ENCODE measurements at places on chromosomes 6 and 20.
A peak's percentile ranks its signal among the peaks of the same experiment; 100 is the strongest.

DNA sequence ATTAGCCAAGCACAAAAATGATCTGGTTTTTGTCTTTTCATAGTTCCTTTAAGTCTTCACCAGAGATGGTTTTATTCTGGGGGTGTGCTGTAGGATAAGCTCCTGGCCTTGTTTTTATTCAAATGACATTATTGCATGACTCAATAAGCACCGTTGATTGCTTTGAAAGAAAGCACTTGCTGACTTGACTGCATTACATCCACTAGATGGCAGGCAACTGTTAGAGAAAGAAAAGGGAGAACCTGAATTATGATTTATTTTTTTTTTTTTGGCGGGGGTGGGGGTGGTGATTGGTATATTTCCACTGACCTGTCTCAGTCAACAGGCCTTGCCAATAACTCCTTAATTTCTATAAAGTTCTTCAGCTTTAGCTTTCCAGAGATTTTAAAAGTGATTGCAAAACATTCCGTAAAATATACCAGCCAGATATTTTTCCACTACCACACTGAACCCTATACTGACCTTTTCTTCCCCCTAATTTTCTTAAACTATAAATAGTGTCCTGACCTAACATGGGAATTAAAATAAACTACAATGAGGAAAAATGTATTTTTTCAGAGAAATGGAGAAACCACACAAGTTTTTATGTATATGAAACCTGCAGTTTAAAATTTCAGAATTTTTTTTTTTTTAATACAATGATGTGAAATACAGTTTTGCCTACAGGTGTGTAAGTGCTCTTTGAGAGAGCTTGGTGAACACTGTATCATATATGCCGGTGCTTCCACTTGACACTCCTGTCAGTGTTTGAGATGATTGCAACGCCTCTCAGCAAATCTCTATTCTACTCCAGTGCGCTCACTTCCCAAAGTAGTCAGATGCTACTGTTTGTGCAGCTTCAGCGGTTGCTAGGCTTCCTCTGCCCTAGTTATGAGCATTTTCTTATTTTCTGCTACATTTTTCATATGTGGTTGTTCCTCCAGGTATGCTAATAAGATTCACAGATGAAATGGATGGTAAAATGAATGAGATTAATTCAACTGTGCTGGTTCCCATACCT, 274.3 kb downstream of the CD109 start:
- DNase-seq = peak; percentile 64

- no peak for DNase-seq
Observed at GRCh38 chr6:23826572-23826971, 299.4 kb upstream of the NRSN1 start.

DNA sequence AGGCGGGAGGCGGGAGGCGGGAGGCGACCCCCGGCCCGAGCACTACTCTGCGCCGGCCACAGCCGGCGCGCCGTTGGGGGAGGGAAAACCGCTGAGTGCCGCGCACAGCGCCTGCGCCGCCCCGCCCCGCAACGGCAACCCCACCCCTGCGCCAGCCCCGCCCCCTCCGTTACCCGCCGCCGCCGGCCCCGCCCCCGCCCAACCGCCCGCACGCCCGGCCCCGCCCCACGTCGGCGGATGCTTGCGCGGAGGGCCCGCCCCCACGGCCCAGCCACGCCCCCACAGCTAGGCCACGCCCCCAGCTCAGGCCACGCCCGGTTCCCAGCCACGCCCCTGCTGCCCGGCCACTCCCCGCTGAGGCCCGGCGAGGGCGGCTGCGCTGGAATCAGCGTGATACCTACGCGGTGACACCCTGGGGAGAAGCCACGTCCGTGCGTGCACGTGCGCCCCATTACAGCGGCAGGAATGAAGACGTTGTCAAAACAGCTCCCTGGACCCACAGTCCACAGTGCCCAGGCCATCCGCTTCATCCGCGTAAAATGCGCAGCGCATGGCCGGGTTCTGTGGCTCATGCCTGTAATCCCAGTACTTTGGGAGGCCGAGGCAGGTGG, at the start of gene TCFL5:
Gene TCFL5 (minus strand): TSS at position 97 of the 611 bp plus-strand sequence. CDS start 152 bp downstream, outside the sequence.
- DNase-seq = peak; percentile 88

DNA sequence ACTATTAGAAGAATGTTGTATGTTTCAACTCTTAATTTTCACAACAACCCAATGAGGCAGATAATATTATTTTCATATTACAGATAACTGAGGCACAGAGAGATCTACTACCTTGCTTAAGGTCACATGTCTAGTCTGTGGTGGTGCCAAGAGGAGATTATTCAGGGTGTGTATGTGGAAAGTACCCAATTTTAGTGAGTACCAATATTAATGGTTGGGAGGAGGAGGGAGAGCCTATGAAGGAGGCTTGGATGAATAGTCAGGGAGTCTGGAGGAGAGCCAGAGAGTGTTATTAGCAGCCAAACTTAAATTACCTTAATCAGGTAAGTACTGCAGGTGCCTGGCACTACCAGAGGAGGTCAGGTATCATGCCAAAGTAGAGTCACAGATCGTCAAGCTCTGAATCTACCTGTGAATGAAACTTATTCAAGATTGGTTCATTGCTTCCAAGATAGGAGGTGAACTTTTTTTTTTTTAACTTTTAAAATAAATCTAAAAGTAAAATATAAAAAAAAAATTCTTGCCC, 10.9 kb upstream of the CALHM6 start:
- DNase-seq = no peak

DNA sequence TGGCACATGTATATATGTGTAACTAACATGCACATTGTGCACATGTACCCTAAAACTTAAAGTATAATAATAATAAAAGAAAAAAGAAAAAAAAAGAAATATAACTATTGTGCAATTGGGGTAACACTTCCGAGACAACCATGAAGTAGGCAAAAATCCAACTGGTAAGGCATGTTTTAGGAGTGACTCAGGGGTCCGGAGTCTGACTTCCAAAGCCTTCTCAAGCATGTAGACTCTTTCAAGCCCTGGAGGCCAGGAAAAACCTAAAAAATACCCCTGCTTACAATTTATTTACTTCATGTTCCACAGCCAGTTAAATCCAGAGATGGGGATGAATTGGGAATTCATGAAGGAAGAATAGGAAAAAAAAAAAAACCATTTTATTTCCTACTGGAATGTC, 161.3 kb upstream of the PHACTR1 start:
- no peak for DNase-seq

GRCh38 chr20:64001607-64002011, 20.7 kb downstream of the PRPF6 start:
- no peak for DNase-seq

GRCh38 chr6:128519132-128519930, 1.1 kb downstream of the PTPRK start:
- DNase-seq = peak; percentile 59

Measured in NCI-H82 (cell line).